ENCODE measurements at places on chromosomes 13 and 19. TPM values are rescaled to one million over a fixed set of nuclear protein-coding genes. Genes with fewer than 3 reads are reported as not detected.

Gene CGB5
- not detected for total RNA-seq

Gene BRME1
- total RNA-seq, result not detected

Gene CNN1
- 8.2 TPM for total RNA-seq

Gene TNFSF9
- total RNA-seq, result 0.09 TPM

Gene ZNF737
- total RNA-seq, result 7.0 TPM

Gene INSR
- total RNA-seq, result 35.8 TPM
